ENCODE measurements at places on chromosomes 3 and 15.

DNA sequence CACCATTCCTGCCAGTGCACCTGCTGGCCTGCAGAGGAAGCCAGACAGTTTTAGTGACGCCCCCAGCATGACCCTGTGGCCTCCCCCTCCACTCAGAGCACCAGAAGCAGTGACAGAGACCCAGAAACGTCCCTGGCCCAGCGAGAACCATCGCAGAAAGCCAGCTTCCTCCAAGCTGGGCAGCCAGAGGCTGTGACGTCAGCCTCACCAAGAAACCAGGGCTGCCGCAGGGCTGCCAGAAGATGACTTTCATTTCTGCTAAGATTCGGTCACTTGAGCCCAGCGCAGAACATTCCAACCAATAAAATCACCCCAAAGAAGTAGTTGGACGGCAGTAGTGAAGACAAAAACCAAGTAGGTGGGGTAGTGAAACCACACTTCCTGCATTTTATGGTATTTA lies 29.6 kb upstream of the RPL32 start:
- DNase-seq: no peak

DNA sequence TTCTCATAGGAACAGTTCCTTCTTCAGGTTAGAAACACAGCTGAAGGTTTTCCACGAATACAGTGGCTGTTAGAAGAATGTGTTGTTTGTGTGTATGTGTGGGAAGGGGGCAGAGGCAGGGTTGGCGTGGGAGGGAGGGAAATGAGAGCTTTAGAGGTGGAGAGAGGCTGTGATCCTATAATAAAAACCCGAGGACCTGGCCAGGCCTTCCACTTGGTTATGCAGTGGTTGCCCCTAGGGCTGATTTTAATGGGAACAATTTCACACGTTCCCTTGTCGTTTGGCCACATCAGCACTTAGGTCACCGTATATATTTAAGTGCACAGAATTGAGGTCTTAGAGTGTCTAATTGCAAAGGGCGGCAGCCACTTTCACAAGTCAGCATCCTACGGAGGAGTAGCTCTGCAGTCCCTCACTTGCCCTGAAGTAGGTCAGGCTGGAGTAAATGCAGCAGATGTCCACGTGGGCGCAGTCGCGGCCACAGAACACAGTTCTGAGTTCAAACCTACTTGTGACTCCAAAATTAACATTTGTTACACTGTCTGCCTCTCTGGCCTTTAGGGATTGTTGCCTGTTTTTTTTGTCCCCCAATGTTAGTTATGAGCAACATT lies 85.6 kb downstream of the PDCD6IP start:
- DNase-seq: no peak

DNA sequence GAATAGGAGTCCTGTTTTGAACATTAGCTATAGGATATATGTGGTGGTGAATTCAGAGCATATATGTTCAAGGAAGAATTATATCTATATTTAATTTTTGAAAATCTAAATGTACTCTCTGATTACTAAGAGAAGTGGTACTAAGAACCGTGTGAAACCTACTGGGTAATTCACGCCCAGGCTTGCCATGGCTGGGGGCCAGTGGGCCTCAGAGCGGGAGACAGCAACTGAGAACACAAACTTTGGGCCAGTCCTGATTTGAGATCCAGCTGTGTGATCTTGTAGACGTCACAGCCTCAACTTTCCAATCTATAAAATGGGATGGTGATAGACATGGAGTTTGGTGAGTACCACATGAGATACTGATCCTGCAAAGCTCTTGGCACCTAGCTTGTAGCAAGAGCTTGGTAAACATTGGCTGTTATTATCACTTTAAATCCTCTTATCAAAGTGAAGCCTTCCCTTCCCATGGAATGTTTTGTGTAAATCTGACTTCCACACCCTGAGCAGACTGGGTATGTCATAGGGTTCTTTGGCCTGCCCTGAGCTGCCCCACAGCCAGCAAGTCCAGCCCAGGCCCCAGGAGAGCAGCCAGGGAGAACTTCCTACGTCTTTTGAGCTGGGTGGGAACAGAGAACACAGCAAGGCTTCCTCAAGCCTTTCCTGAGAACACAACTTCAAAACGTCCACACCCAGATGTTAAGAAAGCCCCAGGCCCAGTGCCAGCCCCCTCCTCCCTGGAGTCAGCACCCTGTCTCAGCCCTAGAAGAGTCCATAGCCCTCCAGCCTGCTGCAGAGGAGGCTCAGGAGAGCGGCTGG lies 8.2 kb upstream of the PAQR5 start:
- no peak for DNase-seq

DNA sequence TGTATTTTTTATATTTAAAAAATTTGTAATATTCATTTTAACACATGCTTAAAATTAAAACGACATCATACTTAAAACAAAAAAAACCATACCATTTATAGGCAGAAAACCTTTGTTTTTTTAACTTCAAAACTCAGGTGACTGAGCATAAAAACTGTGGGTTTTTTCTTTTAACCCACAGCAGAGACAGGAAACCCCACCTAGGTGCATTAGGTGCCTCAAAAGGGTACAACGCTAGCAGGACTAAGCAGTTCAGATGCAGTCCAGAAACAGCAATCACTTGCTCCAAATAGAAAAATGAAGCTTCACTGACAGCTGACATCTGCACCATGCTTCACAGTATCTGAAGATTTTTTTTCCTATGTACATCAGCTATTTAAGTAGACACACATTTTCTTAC lies 52.3 kb downstream of the GLB1 start:
- no peak for DNase-seq

- no peak for DNase-seq
Observed at GRCh38 chr15:77226652-77227051, 155.7 kb upstream of the TSPAN3 start.

GRCh38 chr15:49990835-49991545 lies 128.0 kb downstream of the ATP8B4 start:
- DNase-seq: no peak

- DNase-seq: no peak
Observed at GRCh38 chr3:13716540-13717221, 163.2 kb downstream of the WNT7A start.

DNA sequence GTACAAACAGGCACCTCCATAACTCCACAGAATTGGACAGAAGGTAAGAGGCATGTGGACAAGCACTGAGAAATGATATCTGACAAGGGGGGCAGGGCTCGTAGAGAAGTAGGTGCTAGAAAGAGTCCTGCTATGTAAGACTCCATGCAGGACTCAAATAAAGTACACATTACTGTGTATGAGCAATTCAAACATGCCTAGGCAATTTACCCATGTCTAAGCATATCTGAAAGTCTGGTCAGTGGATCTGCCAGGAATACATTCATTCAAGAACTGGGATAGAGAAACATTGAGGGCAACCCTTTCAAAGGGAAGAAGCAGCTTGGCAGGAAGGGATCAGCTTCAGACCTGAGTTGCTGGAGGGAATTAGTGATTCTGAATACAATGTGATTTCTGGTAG lies 174.1 kb upstream of the MCTP2 start:
- DNase-seq: no peak

DNA sequence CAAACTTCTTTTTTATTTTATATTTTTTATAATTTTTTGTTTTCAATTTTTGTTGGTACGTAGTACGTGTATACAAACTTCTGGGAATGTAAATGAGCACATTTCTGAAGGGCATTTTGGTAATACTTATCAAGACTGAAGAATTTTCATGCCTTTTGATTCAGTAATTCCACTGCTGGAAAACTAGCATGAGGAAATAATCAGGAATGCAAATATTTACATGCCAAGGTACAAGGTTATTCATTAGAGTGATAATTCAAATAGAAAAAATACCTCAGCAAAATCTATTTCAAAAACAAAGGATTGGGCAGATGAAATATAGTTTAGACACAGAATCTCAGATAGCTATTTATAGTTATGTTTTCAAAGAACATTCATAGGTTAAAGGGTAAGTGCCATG lies 128.7 kb downstream of the DMXL2 start:
- DNase-seq: no peak

DNA sequence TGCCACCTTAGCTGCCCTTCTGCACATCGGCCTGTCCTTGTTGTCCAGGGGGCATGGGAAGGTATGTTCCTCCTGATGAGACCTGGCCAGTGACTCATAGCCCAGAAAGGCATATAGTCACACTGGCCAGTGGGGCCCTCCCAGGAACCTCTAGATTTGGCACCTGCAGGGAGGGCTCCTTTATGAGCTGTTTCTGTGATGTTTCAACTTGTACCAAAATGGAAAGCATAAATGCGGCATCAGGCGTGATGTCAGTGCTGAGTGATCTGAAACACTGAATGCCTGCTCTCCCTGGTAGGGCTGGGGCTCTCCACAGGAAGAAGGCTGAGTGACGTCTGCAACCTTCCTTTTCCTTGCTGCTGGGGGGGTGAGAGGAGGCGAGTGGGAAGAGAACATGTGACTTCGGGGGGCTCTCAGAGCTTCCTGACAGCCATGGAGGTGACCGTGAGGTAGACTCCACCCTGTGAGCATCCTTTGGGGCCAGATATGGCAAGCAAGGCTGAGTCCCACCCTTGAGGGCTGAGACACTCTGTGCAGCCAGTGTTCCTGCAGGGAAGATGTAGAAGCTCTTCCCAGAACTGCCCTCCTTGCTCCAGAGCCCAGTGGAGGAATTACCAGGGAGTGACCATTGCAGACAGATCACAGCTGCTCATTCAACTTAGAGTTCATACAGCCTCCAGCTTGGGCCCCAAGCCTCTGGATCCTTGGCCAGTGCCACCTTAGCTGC lies 37.1 kb upstream of the APEH start:
- DNase-seq: no peak

DNA sequence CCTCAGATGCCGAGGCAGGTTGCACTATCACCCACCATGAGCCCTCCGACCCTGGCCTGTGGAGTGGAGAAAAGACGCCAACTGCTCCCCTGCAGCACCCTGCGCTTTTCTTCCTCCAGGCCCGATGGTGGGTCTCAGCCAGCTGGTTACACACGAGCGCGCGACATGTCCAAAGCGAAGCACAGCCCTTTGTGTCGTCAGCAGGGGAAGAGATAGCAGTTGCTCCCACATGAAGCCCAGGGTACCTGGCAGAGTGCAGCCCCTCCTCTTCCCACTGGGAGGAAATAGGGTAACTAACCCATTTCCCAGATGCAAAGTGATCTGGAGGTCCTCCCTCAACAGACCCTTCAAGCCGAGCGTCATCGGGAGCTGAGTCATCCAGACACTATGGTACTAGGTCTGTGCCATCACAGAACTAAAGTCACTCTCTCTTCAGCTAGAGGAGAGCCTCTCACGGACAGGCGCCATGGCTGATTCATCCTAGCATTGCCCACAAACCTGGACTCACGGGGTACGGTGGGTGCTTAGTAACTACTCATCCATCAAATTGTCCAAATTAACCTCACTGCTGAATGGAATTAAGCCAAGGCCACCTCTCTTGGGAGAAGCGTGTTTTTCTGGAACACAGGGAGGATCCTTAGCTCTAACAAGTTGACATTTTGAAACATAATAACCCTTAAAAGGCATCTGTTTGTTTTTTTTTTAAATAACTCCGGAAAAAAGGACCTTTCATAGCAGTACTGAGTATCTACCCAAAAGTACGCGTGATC lies 45.2 kb upstream of the BDH1 start:
- no peak for DNase-seq

DNA sequence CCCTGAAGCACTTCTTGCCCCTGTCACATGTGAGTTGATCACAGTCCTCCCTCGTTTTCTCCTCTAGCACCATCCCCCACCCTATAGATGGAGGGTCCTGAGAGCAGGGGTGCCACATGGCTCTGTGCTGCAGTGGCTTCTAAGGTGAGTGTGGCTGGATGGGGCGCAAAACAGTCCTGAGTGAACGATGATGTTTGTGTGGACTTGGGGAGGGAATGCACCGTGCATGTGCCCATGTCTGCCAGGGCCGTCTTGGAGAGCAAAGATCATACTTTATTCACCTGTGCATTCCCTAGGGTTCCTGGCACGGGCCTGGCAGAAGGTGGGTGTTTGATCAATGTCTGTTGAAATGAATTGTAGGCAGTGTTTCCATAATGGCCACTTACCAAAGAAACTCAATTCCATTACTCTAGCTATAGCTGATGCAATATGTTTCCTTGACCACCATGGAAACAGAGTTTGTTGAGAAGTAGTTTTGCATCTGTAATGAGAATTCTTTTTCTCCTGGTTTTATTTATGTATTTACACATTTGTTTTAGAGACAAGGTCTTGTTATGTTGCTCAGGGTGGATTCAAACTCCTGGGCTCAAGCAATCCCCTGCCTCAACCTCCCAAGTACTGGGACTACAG lies 58.0 kb downstream of the ABTB1 start:
- no peak for DNase-seq

- no peak for DNase-seq
Observed at GRCh38 chr3:12968541-12968940, 104.7 kb downstream of the IQSEC1 start.

DNA sequence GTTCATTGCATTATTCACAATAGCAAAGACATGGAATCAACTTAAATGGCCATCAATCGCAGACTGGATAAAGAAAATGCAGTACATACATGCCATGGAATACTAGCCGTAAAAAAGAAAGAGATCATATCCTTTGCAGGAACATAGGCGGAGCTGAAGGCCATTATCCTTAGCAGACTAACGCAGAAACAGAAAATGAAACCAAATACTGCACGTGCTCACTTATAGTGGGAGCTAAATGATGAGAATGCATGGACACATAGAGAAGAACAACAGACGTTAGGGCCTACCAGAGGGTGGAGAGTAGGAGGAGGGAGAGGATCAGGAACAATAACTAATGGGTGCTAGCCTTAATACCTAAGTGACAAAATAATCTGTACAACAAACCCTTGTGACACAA lies 57.9 kb downstream of the RASA2 start:
- DNase-seq: no peak

DNA sequence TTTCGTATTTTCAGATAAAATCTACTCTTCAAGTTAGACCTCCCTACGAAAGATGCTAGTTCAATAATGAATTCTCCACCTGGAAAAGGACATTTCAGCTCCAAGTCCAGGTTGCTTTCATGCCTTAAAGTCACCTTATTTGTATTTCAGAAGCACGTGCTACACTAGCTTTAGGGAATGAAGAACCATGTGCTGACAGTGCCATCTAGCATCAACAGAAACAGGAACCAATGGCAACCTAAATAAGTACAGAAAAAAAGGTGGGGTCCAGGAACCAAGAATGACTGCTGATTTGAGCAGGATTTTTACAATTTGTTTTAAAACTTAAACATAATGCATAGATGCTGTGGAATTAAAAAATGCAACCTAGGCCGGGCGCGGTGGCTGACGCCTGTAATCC lies 77.6 kb upstream of the SNRPN start:
- no peak for DNase-seq

- peak; percentile 40 for DNase-seq
Observed at GRCh38 chr3:11236588-11237461, 35.4 kb upstream of the ATG7 start.

DNA sequence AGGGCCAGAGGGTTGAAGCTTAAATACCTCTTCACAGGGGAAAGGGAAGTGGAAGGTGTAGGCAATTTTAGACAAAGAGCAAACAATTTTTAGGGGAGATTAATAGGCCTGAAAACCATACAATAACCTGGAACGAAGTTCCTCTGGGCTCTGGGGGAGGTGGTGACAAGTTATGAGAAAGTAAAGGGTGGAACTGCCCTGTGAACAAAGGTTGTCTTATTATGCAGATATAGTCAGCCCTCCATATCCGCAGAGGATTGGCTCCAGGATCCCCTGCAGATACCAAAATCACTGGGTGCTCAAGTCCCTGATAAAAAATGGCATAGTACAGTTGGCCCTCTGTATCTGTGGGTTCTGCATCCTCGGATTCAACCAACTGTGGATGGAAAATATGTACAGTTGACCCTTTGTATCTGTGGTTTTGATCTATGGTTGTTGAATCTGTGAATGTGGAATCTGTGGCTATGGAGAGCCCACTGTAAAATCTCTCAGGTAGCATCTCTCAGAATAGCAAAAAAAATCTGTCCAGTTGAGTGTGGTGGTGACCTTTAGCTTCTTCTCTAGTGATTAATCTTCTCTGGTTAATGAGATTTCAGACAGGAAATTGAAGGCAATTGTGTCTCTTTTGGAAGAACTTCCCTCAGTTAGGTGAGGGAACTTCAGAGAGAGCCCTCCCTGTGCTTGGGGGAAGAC lies 40.2 kb downstream of the CLEC3B start:
- DNase-seq: no peak

All from NT2/D1 (cell line).